Cardiac fibroblast (primary cell): ENCODE measurements at places on chromosomes 11 and 22.

GRCh38 chr11:126545057-126545555 is 189.6 kb downstream of the ST3GAL4 start:
- no peak for DNase-seq

DNA sequence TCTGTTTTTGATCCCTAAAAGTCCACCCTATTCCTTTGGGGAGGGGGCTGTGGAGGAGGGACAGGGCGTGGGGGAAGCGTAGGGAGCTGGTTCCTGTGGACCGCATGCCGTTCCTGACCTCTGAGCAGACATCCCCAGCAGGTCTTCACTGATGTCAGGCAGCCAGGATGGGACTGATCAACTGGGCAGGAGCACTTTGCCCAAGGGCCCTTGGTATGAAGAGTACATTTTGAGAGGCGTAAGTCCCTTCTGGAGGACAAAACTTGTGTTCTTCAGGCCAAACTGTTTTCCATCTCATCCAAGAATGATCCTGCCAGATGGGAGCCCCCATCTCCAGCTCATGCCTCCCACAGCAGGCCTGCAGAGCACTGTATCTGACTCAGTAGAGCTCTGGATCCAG is 80.9 kb upstream of the NARS2 start:
- DNase-seq: no peak

GRCh38 chr11:59511675-59512074 is 336 bp downstream of the OR4D9 start:
- DNase-seq: no peak

DNA sequence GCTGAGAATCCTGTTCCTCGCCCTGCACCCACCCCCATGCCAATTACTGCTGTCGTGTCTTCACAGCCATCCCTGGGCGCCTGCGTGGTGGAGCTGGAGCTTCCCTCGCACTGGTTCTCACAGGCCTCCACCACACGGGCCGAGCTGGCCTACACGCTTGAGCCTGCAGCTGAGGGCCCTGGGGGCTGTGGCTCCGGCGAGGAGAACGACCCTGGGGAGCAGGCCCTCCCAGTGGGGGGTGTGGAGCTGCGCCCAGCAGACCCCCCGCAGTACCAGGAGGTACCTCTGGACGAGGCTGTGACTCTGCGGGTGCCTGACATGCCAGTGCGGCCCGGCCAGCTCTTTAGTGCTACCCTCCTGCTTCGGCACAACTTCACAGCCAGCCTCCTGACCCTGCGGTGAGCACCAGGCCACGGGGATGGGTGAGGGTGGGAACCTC is 4.3 kb downstream of the TMEM132A start:
- no peak for DNase-seq

DNA sequence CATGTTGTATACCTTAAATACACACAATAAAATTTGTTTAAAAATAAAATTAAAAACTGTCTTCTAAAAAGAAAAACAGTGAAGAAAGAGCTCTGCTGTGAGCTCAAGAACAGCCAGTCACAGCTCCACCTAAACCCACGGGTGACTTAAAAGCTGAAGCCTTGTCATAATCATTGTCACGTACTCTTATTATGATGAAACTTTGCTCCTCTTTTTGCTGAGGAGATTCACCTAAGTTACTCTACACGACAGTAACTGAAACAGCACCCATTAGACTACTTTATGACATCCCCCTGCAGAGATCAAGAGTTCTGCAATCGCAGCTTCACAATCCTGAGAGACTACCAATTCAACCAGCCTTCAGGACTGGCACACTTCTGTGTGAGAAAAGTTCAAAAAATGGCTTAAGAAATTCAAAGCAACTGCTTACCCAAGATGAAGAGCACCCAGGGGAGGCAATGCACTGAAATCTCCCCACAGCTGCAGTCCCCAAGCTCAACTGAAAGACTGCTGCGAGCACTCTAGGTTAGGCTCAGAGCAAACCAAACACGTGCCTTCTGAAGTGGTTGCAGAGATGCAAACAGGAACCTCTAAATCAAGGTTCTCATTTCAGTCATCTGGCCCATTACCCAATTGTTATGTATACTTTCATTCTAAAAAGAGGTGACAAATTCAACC is at the start of gene JAML:
TSS of gene JAML (minus strand) at position 501 of the 678 bp plus-strand sequence. CDS start 10,145 bp downstream, outside the sequence.
- no peak for DNase-seq

DNA sequence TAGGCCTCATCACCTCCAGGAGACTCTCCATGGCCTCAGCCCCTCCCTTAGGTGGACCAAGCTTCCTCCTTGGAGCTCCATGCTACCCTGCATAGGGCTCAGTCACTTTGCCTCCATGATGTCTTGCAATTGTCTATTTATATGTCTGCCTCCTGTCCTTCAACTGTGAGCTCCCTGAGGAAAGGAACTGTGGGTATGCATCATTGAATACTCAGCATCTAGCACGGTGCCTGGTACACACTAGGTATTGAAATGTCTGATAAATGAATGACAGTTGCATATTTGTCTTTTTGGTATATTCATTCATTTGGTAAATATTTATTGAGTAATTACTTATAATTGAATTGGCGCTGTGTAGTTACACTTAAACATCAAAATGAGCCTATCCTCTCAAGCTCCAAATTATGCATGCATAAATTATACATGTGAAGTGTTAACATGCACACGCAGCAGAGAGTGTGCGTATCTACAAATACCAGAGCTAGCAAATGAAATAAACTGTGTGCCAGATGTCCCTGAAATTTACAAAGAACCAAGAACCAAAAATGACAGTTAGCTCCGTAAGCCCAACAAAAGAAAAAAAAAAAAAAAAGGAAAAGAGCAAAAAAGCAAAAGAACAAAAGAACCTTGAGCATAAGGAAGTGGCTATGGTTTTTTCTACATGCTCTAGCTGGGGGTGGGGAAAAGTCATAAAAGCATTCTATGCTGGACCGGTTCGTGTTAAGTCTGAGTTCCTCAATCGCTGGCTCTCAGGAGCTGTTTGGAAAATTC is 25.2 kb downstream of the GRAP2 start:
- DNase-seq: no peak

DNA sequence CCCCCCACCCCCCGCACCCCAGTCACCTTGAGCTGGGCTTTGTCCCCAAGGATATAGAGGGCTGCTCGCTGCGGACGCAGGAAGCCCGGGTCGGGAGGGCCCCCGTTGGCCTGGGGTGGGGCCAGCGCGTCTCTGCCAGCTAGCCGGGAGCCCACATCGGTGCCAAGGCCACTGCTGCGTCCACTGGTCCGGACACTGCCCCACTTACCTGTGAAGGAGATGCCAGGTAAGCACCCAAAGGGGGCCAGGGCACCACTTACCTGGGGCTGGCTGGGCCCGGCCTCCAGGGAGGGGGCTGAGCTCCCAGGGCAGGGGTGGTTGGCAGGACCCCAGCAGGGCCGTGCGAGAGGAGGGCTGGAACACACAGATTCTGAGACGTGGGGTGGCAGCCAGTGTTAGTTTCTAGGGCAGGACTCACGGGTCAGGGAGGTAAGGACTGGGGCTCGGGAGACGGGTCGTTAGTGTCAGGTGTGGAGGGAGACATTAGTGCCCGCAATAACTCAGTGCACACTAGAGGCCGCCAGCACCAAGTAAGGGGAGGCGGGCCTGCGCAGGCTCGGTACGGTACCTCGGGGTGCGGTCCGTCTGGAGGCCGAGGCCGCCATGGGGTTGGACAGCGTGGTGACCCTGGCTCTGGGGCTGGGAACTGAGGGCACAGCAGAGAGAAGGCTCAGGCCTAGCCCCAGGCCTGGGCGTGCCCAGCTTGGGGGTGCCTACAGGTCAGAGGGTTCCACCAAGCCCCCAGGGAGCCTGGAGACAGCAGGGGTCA is 18.2 kb downstream of the SBF1 start:
- DNase-seq: no peak

- no peak for DNase-seq
Measured at GRCh38 chr11:1127664-1128162, 30.0 kb upstream of the MUC5AC start.

DNA sequence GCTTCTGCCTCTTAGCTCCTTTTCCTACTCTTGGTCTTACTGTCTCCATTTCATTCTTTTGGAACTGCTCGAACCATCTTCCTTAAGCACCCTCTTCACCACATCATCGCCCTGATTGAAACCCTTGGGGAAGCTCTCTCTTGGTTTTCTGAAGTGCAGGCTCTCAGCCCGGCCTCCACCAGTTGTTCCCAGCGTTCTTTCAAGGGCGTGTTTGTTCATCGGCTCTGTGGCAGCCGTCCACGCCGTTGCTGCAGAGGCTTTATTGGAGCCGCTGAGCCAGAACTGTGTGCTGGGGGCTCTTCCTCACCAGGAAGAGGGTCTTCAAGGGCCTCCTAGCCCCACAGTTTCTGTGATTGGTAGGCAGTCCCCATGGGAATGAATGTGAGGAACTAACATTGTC is 214.1 kb downstream of the TBC1D22A start:
- DNase-seq: no peak

- DNase-seq: peak; percentile 33
Measured at GRCh38 chr11:110979696-110980095, 265.8 kb upstream of the POU2AF2 start.

- peak; percentile 94 for DNase-seq
Measured at GRCh38 chr11:73257342-73258103, 14.6 kb upstream of the P2RY6 start.

GRCh38 chr11:117230286-117230961 is 1.4 kb downstream of the PCSK7 start:
- DNase-seq: no peak

DNA sequence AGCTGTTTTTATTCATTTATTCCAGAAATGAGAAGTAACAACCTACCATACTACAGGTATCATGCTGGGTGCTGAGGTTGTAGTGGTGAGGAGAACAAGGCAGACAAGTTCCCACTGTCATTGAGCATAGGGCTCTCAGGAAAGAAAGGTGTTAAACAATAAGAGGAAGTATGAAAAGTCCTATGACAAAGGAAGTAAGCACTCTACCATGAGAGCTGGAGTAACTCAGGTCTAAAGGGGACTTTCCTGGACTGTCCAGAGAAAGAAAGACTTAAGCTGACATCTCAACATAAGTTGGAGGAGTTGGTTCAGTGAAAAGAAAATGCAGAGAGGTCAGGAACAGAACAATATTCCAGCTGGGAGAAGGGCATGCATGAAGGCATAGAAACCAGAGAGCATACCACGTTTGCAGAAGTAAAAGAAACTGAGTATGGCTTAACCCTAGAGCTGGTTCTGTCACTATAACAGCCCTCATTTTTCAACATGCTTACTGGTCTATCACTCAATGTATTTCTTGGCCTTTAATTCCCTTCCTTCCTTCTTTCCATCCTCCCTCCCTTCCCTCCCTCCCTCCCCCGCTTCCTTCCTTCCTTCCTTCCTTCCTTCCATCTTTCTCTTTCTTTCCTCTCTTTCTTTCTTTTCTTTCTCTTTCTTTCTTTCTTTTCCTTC is 137.8 kb upstream of the BDNF start:
- no peak for DNase-seq

DNA sequence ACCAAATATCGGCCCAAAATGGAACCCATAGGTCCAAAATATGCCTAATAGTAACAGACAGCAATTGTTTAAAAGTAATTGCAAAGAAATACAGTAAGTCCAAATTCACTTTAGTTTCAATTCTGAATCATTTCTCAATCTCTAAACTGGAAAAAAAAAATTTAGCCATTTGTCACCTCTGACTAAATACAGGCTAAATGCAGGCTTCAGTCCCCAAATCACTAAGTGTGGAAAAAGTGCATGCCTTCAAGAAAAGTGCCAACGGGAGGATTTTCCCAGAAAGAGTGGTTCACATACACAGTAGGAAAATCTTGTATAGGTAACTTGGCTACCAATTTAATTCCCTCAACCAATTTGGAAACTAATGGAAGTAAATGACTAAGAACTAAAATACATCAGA is 35.7 kb downstream of the SIK3 start:
- DNase-seq: no peak

DNA sequence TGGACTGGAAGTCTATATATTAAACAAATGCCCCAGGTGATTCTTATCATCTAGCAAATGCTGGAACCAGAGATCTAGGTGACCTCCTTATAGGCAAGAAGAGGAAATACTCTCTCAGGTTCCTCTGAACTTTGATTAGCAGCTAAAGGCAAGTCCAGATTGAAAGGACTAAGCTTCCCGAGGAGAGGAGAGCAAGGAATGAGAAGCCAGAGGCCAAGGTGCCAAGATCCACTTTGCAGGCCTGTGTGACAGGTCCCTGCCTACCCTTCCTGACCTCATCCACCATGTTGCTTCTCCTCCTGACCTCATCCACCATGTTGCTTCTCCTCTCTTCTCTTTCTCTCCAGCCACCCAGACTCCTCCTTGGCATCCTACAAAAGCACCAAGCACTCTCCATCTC is 173.2 kb downstream of the LARGE1 start:
- DNase-seq: no peak

DNA sequence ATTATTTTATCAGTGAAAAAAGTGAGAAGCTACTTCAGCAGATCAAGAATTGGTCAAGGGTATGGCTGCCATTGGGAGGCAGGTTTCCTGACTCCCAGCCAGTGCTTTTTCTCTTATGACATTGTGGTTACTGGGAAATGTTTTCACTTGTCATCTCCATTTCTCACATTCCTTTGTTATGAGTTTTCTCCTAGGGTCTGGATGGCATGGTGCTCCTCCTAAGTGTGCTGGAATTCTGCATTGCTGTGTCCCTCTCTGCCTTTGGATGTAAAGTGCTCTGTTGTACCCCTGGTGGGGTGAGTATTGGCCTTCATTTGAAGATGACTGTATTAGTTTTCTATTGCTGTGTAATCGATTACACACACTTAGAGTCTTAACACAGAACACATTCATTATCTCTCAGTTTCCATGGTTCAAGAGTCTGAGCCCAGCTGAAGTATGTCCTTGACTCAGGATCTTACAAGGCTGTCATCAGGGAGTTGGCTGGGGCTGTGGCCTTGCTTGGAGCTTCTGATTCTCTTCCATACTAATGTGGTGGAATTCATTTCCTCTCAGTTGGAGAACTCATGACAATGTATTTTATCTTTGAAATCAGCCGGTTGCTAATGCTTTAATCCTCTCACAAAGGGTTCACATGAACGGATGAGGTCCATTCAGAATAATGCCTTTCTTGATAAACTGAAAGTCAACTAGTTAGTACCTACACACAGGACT is 21.0 kb upstream of the MS4A6E start:
- peak; percentile 19 for DNase-seq

GRCh38 chr11:14132312-14132711 is 169.8 kb downstream of the SPON1 start:
- DNase-seq: no peak

DNA sequence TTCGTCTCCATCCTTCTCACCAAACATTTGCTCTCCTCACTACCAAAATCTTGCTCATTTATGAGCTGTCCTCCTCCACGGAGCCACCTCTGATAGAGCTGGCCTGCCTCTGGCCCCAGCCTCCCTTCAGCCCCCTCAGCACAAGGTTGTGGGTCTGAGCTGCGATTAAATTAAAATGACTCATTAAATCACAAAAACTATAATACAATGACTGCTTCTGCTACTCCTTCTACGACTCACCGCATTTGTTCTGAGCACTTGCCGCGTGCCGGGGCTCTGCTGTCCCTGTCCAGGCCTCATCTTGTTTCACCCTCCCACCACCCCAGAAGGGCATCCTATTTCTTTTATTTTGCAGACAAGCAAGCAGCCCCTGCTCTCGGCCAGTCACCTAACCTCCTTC is 49.2 kb upstream of the TIMP3 start:
- DNase-seq: no peak

- no peak for DNase-seq
Measured at GRCh38 chr22:46560696-46561295, 23.4 kb upstream of the CELSR1 start.

GRCh38 chr11:100730266-100730665 is 43.2 kb downstream of the ARHGAP42 start:
- no peak for DNase-seq

- DNase-seq: no peak
Measured at GRCh38 chr22:23401910-23402274, 178.2 kb downstream of the IGLL1 start.
